ENCODE measurements at places on chromosomes 4 and X.
A peak's percentile ranks its signal among the peaks of the same experiment; 100 is the strongest.

GRCh38 chr4:3361896-3362295 is 69.1 kb downstream of the RGS12 start:
- ATAC-seq = no peak

DNA sequence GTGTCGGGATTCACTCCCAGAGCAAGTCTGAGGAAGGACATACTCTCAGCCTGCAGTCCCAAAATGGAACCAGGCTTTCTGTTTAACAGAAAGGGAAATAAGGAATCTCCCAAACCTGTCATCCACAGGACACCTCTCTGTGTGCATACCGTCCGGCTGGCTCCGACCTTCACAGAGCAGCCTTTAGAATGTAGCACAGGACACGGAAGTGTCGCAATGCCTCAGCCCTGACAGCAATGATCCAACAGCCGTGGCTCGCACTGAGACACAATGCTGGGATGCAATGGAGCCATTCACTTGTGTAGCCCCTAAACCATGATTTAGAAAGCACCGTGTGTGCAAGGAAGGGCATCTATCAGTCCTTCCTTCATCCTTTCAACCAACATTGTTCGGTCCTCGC is 15.5 kb upstream of the HELT start:
- no peak for ATAC-seq

DNA sequence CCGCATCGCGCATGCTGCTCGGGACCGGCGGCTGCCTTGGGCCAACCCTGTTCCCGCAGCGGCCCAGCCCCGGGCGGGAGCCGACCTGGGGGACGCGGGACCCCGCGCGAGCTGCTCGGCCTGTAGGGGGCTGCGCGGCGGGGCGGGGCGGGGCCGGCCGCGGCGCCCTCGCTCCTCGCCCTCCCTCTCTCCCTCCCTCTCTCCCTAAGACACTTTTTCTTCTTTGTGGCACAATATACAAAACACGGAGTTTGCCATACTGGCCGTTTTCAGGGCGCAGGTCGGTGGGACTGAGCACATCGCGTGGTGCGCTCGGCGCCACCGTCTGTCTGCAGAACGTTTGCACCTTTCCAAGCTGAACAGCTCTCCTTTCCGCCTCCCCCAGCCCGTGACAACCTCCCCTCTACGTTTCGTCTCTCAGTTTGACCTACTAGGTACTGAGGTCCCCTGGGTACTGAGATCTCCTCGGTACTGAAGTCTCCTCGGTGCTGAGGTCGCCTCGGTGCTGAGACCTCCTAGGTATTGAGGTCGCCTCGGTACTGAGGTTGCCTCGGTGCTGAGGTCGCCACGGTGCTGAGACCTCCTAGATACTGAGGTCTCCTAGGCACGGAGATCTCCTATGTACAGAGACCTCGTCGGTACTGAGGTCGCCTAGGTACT is 261.1 kb upstream of the PLCXD1 start:
- ATAC-seq = peak; percentile 56

GRCh38 chr4:53716471-53717063 is 125.3 kb upstream of the LNX1 start:
- ATAC-seq = no peak

- ATAC-seq = no peak
Observed at GRCh38 chr4:147816382-147817254, 84.7 kb downstream of the ARHGAP10 start.

DNA sequence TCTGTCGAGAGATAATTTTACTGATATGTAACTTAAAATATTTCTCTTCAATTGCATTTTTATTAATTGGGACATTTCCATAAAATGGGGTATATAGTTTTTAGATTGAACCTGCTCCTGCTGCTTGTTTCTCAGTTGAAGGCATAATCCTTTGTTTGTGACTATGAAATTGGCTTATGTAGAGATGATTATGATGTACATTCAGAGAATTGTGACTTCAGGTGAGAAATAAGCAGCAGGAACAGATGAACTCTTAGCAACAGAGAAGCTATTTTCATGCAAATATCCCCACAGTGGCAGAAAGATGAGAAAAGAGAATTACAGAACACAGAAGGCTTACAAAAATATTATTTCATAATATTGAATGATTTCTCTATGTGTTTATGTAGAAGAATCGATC is 1499.5 kb upstream of the ADGRL3 start:
- no peak for ATAC-seq

DNA sequence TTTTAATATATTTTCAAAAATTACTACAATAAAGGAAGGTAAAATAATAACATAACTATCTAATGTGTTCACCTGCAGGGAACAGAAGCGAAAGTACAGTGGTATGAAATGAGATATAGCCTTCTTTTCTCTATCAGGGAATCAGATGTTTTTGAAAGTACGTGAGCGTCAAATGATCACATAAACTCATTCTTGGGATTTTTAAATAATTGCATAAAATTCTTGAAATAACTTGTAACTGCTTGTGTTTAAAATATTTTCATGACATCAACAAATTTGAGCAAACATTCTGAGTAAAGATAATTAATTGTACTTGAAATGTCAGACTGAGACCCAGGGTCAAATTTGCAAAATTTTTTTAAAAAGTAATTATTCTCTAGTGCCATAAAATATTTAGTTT is 193.5 kb upstream of the NEIL3 start:
- no peak for ATAC-seq

- ATAC-seq = no peak
Observed at GRCh38 chr4:168790898-168791297, 219.2 kb downstream of the CBR4 start.

- no peak for ATAC-seq
Observed at GRCh38 chr4:142773505-142773904, 72.6 kb downstream of the INPP4B start.

- no peak for ATAC-seq
Observed at GRCh38 chrX:95718746-95719145, 965.9 kb upstream of the DIAPH2 start.

- no peak for ATAC-seq
Observed at GRCh38 chrX:12329476-12329875, 191.2 kb downstream of the FRMPD4 start.

DNA sequence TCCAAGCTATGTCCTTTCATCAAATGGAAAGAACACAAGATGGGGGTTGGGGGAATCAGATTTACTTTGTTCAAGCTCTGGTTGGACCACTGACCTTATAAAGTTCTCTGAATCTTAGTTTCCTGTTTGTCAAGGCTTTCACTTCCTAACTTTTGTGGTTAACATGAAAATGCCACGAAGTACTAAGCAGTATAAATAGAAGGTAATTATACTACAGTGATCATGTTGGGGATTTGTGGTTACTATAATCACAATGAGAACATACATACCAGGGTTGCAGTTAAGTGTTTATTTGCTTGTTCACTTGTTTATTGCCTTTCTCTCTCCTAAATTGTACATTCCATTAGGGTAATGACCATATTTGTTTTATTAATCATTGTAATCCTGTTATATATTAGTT is 53.2 kb downstream of the SPRY1 start:
- ATAC-seq = no peak

GRCh38 chr4:94544811-94545210 is 93.1 kb downstream of the PDLIM5 start:
- no peak for ATAC-seq

GRCh38 chr4:76881375-76881774 is 16.6 kb downstream of the SOWAHB start:
- no peak for ATAC-seq

GRCh38 chrX:68992821-68993397 is 164.1 kb downstream of the EFNB1 start:
- ATAC-seq = no peak

DNA sequence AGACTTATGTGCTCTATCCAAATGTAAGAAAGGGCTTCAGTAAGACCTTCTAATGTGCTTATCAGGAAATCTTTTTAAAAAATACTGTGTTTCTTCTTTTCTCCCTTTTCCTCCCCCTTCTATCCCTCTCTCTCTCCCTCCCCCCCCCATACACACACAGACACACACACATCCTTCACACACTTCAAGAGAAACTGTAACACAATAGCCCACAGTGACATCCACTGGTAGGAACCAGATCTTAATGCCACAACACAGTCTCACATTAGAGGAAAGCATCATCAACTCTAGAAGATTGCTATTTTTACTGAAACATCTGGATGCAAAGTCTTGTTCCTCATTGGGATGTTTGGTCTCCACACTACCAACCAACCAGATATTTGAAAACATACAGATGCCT is 4.6 kb downstream of the PCDH19 start:
- ATAC-seq = no peak

GRCh38 chr4:104938624-104939023 is 208.1 kb upstream of the TET2 start:
- no peak for ATAC-seq

DNA sequence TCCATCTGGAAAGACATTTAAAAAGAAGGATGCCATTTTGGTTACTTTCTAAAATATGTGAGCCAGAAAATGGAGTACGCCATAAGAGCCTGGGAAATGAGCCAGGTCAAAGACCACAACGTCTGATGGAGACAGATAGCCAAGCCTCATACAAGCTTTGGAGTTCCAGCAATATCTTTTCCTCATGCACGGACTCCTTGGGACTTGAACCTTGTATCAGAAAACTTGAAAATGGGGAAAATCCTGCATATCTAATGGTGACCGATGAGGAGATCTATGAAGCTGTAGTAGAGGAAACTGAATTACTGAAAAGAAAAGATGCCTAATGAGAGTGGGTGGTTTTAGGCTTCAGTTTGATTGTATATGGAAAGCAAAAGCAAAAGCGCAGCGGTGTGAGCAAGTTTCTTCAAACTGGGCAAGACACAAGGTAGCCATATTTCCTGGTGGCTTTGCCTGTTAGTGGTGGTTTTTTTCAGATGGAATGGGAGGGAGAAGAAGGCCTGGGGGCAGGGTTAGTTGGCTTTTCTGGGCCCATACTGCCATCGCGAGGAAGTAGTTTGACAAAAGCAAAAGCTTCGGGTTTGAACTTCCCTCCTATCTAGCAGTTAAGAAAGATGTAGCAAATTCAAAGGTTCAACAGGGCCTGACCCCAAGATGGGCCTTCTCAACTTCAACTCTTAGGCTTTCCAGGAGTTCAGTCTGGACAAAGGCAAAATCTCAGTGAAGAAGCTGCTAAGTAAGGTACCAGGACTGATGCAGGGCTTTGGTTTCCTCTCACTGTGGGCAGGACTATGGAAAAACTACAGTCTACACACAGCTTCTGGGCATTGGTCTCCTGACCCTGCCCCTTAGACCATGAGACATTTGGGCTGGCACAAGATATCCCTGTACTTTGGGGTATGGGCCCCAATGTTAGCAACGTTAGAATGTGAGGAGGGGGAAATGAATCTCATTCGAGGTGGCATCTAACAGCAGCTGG is 210.0 kb upstream of the STK26 start:
- ATAC-seq = no peak

- ATAC-seq = no peak
Observed at GRCh38 chrX:44735498-44735897, 108.3 kb upstream of the DUSP21 start.

GRCh38 chr4:5554376-5554775 is 154.0 kb downstream of the EVC2 start:
- no peak for ATAC-seq

DNA sequence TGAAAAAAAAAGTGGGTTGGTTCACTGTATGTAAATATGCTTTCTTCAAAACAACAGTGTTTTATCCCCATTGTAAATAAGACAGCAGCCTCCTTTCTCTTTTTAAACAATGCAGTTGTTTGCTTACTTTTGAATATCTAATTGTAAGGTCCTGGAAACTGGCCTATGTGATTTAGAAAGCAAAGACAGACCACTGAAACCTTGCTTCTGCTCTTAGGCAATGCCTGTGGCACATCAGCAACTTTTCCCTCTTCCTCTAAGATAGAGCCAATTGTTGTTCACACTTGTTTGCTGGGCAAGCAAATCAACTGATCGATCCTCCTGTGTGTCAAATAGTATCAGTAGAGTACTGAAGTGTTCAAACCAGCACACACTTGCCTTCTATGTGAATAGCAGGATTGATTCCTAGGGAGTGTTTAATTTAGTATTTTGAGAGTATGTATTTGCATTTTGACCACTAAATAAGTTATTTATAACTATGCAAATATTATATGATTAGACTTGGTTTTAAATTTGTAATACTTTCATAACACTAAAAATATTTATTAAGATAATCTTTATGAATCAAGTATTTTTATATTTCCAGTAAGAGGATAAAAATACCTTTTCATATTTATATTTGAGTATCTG is 55.4 kb upstream of the GRPR start:
- ATAC-seq = no peak

DNA sequence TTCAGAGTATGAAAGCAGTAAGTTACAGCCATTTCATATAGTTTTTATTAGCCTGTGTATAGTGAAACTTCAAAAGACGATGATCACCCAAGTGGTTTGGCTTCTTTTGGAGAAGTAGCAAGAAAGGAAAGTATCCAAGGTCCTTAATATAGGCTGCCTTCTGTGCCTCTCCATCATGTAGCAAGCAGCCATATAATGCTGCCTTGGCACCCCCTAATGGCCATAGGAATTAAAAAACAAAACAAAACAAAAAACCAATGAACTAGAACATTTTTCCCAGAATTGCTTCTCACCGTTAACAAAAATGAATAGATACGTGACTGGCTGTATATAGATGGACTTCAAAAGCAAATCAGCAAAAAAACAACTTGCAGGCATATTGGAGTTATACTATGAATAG is 18.9 kb downstream of the LAMP2 start:
- no peak for ATAC-seq

DNA sequence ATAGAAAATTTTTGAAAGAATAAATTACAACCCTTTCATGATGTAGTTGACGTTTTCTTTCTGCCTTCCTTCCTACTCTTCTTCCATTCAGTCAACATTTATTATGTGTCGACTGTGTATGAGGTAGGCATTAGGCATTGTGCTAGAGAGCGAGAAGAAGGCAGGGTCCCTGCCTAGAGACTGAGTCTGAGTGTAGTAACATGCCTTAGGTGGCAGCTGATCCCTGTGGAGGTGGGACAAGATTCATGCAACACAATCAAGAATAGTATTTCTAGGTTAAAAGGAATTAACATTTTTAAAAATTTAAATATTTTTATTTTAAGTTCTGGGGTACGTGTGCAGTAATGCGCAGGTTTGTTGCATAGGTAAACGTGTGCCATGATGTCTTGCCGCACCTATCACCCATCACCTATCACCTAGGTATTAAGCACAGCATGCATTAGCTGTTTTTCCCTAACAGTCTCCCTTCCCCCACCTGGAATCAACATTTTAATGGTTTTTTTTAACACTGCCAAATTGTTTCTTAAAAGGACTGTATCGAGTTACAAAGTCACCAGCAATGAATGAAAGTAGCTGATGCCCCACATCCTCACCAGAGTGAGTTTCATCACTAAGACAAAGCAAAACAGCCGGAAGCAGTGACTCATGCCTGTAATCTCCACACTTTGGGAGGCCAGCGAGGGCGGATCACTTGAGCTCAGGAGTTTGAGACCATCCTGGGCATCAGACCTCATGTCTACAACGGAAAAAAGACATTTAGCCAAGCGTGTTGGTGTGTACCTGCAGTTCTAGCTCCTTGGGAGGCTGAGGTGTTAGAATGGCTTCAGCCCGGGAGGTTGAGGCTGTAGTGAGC is 84.0 kb downstream of the WWC2 start:
- peak; percentile 96 for ATAC-seq

GRCh38 chr4:124854968-124855367 is 142.4 kb upstream of the ANKRD50 start:
- no peak for ATAC-seq

DNA sequence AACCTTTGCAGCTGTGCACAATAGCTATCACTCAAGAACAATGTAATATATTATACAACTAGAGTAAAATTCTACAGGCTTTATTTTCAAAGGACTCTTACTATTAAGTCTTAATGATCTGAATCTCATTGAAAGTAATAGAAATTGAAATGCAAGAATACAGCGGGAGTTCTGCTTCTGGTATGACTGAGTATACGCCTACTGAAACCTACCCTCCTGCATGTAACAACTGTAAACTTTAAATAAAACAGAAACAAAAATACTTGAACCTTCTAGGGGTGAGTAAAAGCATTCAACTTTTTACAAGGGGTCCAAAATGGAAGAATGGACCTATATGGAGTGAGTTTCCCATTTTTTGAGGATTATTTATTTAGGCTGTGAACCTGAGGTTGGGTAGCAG is 13.5 kb downstream of the DCHS2 start:
- no peak for ATAC-seq

Data from motor neuron (in vitro differentiated cells).